ENCODE measurements at places on chromosomes 11 and 22. TPM values are rescaled to one million over a fixed set of nuclear protein-coding genes. Genes with fewer than 3 reads are reported as not detected.

DNA sequence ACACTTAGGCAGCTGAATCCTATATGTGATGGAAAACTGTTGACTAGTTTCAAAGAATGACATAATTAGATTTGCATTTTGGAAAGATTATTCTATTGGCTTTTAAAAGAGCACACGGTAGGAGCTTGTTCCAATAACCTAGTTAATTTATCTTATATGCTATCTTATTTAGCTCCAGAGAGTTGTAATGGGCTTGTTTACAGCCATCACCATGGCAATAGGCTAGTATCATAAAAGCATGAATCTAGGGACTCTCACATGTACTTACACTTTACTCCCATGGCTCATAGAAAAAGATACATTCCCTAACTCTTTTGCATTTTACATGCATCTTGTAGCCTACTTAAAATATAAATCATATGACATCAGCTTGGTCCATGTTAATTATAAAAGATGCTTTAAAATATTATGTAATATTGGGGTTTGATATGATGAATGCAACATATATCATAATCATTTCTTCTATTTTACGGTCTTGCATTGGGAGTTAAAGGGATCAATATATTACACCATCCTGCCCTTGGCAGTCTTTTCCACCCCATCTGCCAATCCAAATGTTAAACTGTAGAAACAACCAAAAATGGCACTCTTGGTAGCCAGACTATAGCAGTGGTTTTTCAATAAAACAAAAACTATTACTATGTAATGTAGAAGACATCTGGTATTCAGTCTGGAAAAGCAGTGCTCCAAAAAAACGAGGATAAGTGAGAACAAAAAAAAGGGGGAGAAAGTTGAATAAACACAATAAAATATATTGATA is 2254.0 kb downstream of the LRRC4C start:
- no peak for DNase-seq

- DNase-seq = no peak
These were observed 29.8 kb upstream of the EED start for GRCh38 chr11:86214710-86215109.

- no peak for DNase-seq
These were observed 7.3 kb downstream of the TBRG1 start for GRCh38 chr11:124629961-124630360.

MRGPRX3 gene
- total RNA-seq = not detected

DNA sequence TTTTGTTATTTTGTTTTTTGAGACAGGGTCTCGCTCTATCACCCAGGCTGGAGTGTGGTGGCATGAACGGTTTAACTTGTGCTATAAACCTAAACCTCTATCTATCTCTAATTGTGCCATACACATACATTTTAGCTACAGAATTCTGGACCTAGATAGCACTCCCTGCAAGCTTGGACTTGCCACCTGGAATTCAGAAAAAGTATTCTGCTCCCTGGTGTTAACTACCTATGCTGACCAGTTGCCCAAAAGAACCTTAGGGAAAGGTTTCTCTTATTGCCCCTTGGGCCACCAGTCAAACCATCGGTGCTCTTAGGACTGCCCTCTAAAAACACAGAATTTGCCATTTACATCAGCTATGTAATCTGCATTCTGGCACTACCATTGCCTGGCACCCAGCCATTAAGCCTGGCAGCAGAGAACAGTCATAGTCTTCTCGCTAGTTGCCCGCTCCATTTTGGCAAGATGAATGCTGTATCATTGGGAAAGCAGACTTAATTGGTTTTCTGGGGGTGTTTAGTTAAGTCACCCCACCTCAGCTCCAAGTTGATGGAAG is 55.3 kb downstream of the ETS1 start:
- no peak for DNase-seq

DNA sequence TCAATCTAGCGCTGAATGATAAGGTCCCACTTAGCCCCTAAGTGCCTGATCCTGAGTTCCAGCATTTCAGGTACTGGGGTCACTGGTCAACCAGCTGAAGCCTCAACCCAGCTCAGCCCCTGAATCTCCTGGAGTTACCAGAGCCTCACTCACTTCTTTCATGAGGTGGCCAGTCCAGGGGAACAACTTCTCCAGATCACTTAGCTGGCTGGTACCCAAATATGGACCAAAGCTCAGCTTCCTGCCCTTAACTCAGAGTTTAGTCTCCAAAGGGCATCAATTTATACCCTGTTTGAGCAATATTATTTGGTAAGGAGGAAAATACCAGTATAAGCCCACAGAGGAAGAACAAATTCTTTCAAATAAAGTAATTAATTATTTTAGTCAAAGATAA is 105.6 kb downstream of the SLC1A2 start:
- DNase-seq = no peak

GRCh38 chr11:100442017-100442416 is 245.1 kb upstream of the ARHGAP42 start:
- DNase-seq = no peak

GRCh38 chr11:58807343-58807742 is 37.2 kb downstream of the GLYATL2 start:
- DNase-seq = no peak

DNA sequence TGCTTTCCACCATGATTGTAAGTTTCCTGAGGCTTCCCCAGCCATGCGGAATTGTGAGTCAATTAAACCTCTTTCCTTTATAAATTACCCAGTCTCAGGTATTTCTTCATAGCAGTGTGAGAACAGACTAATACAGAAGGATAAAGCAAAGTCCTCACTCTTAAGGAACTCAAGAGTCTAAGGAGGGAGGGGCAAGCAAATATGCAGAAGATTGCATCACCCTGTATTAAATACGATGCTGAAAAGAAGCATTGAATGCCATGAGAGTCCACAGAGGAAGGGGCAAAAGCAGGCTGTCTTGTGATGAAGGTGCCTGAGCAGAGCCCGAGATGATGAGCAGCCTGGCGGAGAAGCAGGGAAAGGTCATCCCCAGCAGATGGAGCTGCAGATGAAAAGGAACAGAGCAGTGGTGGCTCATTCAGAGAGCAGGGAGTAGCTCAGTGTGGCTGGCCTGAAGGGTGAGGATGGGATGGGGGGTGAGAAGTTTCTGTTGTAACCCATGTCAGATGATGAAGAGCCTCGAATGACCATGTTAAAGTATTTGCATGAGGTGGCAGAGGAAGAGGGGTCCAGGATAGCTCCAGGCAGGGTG is 6.3 kb upstream of the IZUMO1R start:
- DNase-seq = no peak

DNA sequence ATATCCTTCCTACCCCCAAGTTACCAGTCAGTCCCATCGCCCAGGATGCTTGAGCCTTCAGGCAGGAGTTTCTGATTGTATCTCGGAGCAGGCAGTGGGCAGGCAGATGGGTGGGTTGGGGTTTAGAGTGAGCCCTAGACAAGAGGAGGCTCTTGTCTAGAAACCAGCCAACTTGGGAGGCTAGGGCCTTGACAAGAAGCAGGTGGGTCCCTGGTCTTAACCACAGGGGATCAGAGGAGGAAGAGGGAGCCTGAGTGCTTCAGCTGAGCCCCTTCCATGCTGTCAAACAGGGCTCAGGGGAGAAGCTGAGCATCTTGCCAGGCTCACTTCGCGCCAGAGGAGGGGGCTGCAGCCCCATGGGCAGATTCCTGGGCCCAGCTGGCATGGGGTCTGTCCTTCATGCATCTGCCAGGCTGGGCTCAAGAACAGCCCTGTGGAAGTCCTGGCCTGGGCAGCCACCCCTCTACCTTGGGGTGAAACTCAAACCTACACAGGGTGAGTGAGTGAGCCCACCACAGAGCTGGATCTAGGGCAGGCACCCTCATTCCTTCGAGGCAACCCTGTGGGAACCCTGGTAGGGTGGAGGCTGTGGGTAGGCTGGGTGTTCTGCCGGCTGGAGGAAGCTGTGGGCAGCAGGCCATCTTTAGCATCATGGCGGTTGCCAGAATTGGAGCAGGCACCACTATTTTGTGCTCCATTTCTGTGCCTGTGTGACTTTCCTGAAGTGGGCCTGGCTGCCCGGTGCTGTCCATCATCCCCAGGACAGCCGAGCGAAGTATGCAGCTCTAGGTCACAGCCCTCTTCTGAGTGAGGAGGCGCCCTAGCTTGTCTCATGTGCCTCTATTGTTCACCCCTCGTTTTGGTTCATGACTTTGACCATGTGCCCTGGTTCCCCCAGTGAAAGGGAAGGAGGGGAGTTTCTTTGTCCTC is 108.1 kb downstream of the MORC2 start:
- DNase-seq = no peak

- no peak for DNase-seq
These were observed 46.7 kb downstream of the MED15 start for GRCh38 chr22:20553947-20554741.
